ENCODE measurements at places on chromosomes 11 and 22.

GRCh38 chr11:19080579-19080993 is 20.1 kb upstream of the MRGPRX2 start:
- DNase-seq, result no peak

- no peak for DNase-seq
These were observed 3.9 kb downstream of the OR51B4 start for GRCh38 chr11:5297721-5298323.

DNA sequence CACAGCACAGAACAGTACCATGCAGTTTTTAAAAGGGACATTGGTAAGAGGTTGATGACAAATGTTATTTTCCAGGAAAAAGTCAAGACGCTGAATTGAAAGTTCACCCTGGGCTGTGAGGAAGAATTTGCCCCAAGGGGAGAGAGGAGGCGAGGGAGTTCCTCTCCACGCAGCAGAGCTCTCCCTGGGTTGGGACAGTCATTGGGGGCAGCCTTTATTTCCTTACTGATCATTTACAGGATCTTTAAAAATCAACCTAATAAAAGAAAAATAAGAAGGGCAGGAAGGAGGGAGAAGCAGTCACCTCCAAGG is 49.9 kb upstream of the WNT7B start:
- no peak for DNase-seq

- no peak for DNase-seq
These were observed at the start of gene KLHL35 for GRCh38 chr11:75432911-75433321. Gene KLHL35, minus strand, starts transcription at chr11:75433203. Its CDS starts 2,574 bp downstream, at chr11:75430629.

GRCh38 chr22:45329530-45329936 is 19.8 kb downstream of the FAM118A start:
- DNase-seq, result no peak

- no peak for DNase-seq
These were observed 43.8 kb downstream of the TRMU start for GRCh38 chr22:46379066-46379930.

- no peak for DNase-seq
These were observed 1055.3 kb downstream of the BRD1 start for GRCh38 chr22:48772286-48772907.

- DNase-seq, result no peak
These were observed 67.9 kb upstream of the WNT7B start for GRCh38 chr22:46044621-46045458.

Data from stimulated activated CD8-positive, alpha-beta memory T cell treated with anti-CD3 and anti-CD28 coated beads, Interleukin-15, amount 100 ng/mL, for 24 hours (primary cell).